ENCODE measurements at places on chromosomes 12 and 14. TPM values are rescaled to one million over a fixed set of nuclear protein-coding genes. Genes with fewer than 3 reads are reported as not detected.

The FBXL14 gene
- 7.8 TPM for total RNA-seq

The SLC25A21 gene
- total RNA-seq, result 1.1 TPM

The TMBIM4 gene
- 179 TPM for total RNA-seq

The GON7 gene
- total RNA-seq, result 12.7 TPM

The KRT5 gene
- 0.88 TPM for total RNA-seq

The CRIP2 gene
- 58.1 TPM for total RNA-seq

The BIN2 gene
- total RNA-seq, result 4.6 TPM

The CHST11 gene
- 9.0 TPM for total RNA-seq

The GSC gene
- 8.5 TPM for total RNA-seq

The CNTN1 gene
- total RNA-seq, result 0.57 TPM

The KRT81 gene
- not detected for total RNA-seq

The SCNN1A gene
- total RNA-seq, result 3.8 TPM

The SCN8A gene
- 1.2 TPM for total RNA-seq

The SLC5A8 gene
- total RNA-seq, result not detected

The ABCC9 gene
- total RNA-seq, result 67.3 TPM

The RIC8B gene
- total RNA-seq, result 16.8 TPM

The IL22 gene
- not detected for total RNA-seq

The SALL2 gene
- 2.9 TPM for total RNA-seq

The IL23A gene
- total RNA-seq, result not detected

The CCND2 gene
- 60.1 TPM for total RNA-seq

The KTN1 gene
- total RNA-seq, result 138 TPM

The SERPINA1 gene
- 2.1 TPM for total RNA-seq

The PTCSC3 gene
- total RNA-seq, result not detected

The PAPLN gene
- total RNA-seq, result 10.4 TPM

The NPAS3 gene
- total RNA-seq, result 1.3 TPM

The IFI27 gene
- 191 TPM for total RNA-seq

The MNAT1 gene
- total RNA-seq, result 71.4 TPM

The DPF3 gene
- total RNA-seq, result 6.8 TPM

The MSI1 gene
- not detected for total RNA-seq

The PLEKHG7 gene
- total RNA-seq, result not detected

The CISTR gene
- total RNA-seq, result not detected
